Esophagus mucosa (tissue), 1 donor: ENCODE measurements at places on chromosomes 16 and 17. TPM values are rescaled to one million over a fixed set of nuclear protein-coding genes. Genes with fewer than 3 reads are reported as not detected.

The CWC25 gene
- total RNA-seq = 10.9 TPM

The HS3ST3A1 gene
- total RNA-seq = 4.8 TPM

The DDX28 gene
- total RNA-seq = 12.1 TPM

The TBC1D3G gene
- not detected for total RNA-seq

The OTOP2 gene
- 0.36 TPM for total RNA-seq

The CCL11 gene
- total RNA-seq = 0.28 TPM

The GPR142 gene
- total RNA-seq = not detected

The ZNF385C gene
- 0.44 TPM for total RNA-seq

The PIEZO1 gene
- total RNA-seq = 64.7 TPM

The KRTAP1-1 gene
- not detected for total RNA-seq

DNA sequence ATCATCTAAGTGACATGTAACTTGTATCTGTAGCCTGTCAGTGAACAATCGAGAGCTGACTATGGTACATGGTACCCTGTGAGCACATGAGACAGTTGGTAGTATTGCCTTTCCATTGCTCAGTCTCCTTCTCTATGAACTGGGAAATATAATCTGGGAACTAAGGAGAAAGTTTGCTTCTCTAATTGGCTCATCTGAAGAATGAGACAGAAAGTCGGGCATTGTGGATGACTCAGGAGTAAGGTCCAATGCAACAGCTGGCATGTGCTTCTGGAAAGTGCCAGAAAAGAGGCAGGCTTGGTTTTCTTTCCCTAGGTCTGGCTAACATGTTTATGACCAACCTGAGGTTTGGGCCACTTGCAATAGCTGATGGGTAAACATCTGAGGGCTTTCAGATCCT is 51.9 kb downstream of the ZZEF1 start:
- ATAC-seq = no peak

GRCh38 chr16:49491106-49491670 is 117.6 kb downstream of the C16orf78 start:
- no peak for ATAC-seq

- no peak for ATAC-seq
Observed at GRCh38 chr17:10993126-10993525, 155.2 kb upstream of the PIRT start.

DNA sequence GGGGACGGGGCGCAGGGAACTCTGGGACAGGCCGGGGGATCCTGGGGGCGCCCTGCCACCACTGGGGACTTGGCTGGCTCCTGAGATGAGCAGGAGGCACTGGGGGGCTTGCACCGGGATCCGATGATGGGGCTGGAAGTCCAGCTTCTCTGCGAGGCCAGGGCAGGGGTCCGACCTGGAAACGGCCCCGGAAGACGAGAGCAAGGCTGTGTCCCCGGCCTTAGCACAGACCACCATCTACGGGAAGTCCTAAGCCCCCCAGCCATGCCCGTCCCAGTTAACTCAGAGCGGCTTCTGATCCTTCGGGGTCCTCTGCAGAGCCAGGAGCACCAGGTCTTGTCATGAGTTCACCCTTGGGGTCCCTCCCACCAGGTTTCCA is 573 bp downstream of the CDT1 start:
- no peak for ATAC-seq

DNA sequence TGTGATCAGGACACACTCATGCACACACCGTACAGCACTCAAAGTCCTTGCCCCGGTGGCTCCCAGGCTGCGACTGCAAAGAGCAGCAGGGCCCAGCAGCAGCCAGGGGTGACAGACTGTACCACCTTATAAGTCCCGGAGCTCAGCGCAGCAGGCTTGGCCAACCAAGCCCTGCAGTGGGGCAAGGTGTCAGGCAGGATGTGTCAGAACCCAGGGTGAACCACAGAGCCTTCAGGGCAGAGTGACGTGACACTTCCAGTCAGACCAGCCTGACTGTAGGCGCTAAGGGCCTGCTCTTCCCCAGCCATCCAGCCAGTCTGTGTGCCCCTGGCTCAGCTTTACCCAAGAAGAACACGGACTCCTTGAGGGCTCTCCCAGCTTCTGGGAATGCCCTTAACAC is 204.1 kb downstream of the COPRS start:
- ATAC-seq = peak; percentile 99

- ATAC-seq = no peak
Observed at GRCh38 chr16:59783191-59783590, 1049.1 kb upstream of the GOT2 start.

GRCh38 chr16:20746461-20746860 is 4.8 kb upstream of the THUMPD1 start:
- ATAC-seq = no peak

DNA sequence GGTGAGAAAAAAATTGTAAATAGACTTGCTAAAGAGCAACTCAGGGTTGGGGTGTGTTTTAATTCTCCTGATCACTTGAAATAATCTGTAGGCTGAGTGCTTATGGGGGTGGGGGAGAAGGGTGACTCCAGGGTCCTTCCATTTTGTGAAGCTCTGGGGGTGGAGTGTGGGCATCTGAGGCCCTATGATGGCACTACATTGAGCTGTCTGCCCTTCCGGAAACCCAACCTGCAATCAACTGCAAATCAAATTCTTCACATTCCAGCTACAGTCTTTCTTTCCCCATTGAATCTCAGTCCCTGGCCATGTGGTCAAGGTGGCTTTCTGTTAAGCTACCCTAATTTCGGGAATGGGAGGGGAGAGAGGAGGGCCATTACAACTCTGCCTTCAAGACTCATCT is 6.0 kb upstream of the CDC6 start:
- ATAC-seq = no peak

DNA sequence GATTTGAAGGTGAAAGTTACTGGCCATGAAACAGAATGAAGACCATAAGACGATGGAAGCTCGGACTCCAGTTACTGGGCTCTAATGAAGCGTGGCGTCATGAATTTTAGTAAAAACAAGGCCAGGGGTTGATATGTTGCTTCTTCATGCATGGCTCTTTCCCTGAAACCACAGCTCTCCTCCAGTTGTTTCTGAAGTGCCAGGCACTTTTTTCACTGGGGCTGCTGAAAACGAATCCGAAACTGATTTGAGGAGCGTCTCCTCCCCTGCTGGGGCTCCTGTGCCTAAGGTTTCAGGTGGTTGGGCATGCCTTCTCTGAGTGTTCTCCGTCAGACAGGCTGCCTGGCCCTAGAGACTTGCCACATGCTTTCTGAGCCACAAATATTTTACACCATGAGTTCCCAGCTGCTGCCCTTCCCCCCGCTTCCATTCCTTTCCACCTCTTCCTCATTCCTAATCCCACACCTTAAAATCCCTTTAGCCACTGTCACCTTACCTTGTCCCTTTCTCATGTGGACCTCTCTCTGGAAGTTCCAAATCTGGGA is 3.7 kb upstream of the MYL4 start:
- ATAC-seq = peak; percentile 67

GRCh38 chr16:19598805-19599510 is 43.5 kb downstream of the VPS35L start:
- no peak for ATAC-seq

- no peak for ATAC-seq
Observed at GRCh38 chr16:66416136-66416535, 11.0 kb upstream of the BEAN1 start.

GRCh38 chr16:69014811-69015210 is 90.6 kb upstream of the HAS3 start:
- ATAC-seq = no peak

DNA sequence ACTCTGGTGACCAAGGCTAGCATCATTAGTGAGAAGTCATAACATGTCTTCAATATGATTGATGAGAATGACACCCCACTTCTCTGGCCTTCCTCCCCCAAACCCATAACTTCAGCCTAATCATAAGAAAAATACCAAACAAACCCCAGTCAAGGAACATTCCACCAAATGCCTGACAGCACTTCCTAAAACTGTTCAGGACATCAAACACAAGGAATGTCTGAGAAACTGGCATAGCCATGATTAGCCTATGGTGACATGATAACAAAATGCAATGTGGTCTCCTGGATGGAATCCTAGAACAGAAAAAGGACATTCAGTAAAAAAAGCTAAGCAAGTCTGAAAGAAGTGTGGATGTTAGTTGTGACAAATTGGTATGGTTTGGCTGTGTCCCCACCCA is 24.7 kb upstream of the TBX4 start:
- no peak for ATAC-seq

DNA sequence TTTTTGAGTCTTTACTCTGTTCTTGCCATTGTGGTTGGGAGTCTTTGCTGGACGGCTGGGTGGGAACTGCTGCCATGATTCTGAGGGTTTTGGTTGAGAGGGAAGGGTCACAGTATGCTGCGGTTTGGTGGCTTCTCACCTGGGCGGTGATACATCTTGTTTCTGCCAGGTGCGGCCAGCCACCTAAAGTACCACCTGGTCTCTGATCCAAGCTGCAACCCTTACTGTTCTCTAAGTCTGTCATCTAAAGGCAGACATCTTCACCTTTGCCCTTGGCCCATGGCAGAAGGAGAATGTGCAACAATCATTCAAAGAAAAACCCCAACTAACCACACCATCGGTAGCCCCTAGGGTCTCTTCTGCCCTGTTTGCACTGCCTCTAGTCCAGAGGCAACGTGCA is 19.6 kb upstream of the MPO start:
- ATAC-seq = no peak

DNA sequence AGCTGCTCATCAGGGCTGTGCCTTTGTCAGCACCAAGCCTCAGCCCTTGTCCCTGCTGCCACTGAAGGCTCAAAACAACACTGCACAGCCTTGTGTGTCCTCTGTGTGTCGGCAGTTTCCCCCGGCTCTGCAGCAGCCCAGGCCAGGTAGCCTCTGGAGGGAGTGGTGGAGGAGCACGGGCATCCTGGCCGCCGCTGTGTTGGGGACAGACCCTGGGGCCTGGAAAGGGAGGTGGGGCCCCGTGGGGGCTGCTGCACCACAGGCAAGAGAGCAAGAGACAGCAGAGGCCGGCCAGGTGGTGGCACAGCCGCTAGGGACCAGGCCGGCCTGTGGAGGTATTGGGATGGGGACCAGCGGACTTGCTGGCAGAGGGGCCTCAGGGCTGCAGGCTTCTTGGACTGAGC is 96.9 kb upstream of the ZNF750 start:
- no peak for ATAC-seq

DNA sequence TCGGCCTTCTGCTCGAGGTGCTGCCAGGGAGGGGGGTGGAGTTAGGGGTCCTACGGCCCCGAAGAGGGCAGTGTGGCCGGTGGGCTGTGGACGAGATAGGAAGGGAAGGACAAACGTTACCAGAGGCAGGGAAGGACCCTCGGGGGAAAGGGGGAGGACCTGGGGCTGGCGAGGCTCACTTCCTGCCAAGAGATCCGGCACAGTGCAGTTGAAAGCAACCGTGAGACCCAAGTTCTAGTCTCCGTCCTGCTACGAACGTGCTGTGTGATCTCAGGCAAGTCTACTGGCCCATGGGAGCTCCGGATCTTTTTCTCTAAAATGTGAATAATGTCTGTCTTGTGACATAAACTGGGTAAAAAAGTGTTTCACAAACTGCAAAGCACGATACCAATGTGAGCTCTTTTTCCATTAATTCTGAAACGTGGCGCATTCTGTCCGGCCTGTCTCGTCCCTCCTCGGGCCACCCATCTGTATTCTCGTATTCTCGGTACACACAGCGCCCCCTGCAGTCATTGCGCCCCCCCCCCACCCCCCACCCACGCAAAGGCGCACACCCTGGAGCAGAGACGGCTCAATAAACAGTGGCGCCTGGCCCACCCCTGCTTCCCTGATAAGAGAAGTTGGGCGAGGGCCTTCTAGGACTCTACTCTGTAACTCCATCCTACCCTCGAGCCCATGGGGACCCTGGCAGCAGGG is 8.8 kb downstream of the CYGB start:
- ATAC-seq = no peak

GRCh38 chr16:48125888-48126287 is 29.9 kb downstream of the ABCC12 start:
- ATAC-seq = no peak
